Hepatocyte (in vitro differentiated cells): ENCODE measurements at places on chromosomes 13 and 19.

- no peak for DNase-seq
Measured at GRCh38 chr13:28837111-28837510, 17.0 kb downstream of the MTUS2 start.

- peak; percentile 33 for DNase-seq
Measured at GRCh38 chr13:71030784-71031183, 836.2 kb downstream of the DACH1 start.

DNA sequence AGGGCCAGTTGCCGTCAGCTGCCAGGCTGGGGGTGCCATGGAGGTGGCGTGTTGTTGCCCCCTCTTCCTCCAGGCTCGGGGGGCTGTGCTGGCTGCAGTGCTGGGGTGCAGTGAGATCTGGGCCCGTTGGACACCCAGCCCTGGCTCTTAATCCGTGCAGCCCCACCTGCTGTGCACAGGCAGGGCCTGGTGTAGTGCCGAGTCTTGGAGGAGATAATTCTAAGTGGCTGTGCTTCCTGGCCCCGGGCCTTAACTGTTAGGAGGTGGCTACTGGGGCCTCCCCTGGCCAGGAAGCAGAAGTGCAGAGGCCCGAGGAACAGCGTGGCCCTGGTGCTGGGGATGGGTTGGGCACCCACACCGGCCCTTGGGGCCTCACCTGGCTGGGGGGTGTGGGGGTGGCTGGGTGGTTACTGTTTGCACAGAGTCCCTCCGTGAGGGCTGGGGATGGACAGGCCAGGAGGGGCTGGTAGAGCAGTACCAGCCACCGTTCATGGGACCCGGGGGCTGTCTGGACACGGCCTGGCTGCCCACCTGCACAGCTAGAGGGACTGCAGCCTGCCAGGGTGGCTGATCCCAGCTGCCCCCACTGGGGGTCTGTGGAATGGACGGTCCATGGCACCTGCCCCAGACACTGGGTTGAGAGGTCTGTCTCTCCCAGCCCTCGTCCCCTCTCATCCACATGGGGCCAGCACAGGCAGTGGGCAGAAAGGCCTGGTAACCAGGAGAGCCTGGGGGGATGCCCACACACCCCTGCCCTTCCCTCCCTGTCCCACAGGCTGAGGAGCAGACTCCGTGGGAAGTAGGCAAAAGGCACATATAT lies 3.3 kb downstream of the GPX4 start:
- DNase-seq = peak; percentile 64

DNA sequence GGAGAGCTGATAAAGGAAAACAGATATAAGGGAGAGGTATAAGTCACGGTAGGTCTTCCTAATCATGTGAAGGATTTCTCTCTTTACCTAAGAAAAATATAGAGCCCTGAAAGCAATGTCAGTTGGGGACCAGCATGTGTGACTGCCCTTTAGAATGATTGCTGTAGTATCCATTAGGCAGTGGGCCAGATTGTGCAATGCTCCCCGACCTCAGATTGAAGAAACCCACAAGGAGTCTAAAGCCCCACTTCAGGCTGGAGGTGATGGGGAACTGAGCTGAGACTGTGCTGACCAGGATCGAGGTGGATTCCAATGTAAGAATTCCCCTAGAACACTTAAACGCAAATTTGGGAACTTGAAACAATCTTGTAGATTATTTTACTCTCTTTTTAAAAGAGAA lies 614.4 kb downstream of the LIG4 start:
- DNase-seq = no peak

- no peak for DNase-seq
Measured at GRCh38 chr19:4652075-4652474, 12.8 kb downstream of the TNFAIP8L1 start.

GRCh38 chr13:28641600-28641926 lies 17.4 kb upstream of the POMP start:
- DNase-seq = no peak
